ENCODE measurements at places on chromosomes 2 and 18. TPM values are rescaled to one million over a fixed set of nuclear protein-coding genes. Genes with fewer than 3 reads are reported as not detected.

GRCh38 chr2:100621371-100621951, 58.7 kb downstream of the PDCL3 start:
- no peak for DNase-seq

- DNase-seq, result no peak
Measured at GRCh38 chr2:206328974-206329373, 54.5 kb downstream of the ZDBF2 start.

DNA sequence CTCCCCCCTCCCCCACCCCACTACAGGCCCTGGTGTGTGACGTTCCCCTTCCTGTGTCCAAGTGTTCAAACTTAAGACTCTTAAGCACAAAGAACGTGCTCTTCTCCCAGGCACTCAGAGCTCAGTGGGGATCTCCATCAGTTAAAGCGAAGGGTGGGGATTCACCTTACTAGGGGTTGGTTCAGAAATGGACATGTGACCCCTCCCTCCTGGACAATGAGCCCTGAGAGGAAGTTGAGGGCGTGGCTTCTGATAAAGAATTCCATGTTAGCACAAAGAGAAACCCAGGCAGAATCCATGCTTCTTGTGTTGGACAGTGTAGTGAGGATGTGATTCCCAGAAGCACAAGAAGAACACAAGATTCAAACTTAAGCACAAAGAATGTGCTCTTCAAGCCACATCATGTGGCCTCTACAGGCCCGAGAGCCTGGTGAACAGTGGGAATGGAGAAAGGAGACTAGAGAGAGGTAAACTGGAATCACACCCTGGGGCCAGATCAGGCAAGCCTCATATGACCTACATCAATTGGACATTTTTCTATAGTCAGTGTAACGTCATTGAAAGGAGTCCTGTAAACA, 78.1 kb upstream of the TTC39C start:
- no peak for DNase-seq

DNA sequence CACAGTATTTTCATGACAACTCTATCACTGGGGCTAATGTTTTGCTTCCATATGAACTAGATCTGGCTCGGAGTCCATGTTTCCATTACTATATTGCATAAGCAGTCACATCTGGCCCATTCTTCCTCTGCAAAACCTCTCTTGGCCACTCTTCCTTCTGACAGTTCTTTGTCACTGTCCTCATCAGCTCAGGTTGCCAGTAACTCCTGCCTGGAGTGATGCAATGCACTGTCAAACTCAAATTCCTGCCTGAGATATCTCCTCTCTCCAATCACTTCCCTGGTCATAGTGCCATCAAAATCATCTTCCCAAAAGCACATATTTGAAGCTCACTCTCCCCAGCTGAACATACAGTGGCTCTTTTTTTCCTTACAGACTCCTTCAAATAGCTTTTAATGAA, 66.1 kb downstream of the COLEC12 start:
- DNase-seq, result no peak

DNA sequence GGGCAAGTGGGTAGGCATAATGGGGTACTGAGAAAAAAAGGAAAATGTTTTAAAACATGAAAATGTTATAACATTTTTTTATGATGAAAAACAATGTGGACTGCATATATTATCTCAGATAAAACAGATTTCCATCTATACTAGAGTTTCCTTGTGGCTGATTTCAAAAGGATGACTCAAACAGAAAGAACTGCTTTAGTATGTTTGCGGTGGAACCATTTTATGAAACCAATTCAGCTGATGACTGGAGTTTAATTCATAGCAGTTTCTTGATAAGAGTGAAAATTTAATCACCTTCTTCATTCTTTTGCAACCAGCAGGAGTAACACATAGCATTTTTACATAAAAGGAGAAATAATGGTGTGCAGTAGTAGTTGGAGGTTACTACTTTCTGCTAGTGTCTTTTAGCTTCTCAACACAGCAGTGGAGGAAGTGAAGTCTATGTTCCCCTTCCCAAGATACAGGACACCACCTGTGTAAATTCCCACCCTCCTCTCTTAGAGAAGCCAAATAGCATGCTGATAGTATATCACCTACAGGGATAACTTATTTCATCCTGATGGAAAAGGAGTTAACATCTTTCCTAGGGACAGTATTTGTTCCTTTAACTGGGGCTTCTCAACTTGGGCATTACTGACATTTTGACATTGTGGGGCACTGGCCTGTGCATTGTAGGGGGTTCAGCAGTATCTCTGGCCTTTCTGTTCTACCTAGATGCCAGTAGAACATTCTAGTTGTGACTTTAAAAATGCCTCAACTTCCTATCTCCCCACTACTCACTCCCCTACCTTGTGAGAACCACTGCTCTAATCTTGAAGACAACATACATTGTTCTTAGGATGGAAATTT, 29.9 kb downstream of the PELI1 start:
- no peak for DNase-seq

DNA sequence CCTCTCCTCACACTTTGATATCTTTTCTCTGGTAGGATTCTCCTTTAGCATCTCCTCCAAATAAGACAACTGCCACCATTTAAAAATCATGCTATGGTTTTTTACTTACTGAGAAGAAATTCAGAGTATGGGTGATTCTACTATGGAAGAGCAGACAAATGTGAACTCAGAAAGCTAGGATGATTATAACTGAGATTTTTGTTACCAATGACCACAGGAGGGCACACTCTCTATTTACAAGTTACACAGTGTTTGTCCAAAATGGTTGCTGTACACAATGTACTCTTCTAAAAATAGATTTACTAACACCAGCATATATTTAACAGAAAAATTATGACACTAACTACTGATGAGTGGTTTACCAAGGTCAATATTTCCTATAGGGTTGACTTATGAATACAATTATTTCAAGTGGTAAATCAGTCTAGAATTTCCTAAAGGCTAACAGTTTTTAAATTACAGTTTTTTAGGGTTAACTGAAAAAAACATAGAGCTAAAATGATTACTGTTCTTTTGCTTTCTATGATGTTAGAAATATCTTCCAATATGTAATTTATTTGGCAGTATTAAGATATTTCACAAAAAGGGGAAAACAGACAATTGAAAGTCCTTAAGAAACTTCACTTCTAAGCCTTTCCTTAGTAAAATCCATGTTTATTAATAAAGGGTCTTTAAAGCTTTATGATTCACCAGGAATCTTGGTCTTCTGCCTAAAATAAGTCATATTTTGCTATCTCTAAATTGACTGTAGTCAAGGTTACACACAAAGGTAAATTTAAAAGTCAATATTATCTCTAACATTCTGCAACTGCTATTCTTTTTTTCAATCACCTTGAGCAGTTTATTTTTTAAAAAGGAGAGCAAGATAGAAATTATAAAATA, 57.2 kb downstream of the MAP4K3 start:
- no peak for DNase-seq

DNA sequence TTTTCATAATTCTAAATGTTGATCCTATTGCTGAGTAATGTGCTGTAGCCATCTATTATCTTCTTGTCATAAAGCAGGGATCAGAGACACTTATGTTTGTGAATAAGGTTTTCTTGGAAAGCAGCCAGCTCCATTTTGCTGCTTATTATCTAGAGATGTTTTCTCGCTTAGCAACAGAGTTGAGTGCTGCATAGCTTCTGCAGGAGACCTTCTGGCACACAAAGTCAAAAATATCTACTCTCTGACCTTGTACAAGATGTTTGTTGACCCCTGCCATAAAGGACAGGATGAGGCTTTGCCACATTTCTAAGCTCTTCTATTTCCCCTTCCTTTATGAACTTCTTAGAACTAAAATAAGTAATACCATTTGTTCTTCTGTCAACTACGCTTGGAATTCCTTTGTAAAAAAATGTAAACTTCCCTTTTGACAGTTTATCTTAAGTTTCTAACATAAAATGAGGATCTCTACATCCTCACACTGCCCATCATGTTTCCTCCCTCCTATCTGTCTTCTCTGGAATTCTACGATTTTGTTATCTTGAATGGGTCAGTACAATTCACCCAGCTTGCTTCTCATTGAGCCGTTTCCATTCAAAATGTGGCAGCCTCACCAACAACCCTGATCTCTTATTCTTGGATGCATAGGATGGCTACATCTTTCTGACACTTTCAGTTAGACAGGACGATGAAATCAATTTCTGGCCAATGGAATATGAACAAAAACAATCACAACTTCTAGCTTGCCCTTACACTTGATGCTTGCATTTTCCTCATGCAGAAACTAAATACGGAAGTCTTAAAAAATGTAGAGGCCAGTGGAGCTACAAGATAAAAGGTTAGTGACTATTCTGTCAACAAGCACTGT, 1377.0 kb downstream of the SUCLG1 start:
- no peak for DNase-seq

GRCh38 chr2:224563537-224563936, 21.6 kb downstream of the CUL3 start:
- DNase-seq, result no peak

The TIMM21 gene
- total RNA-seq, result 28.6 TPM
